Mammary epithelial cell (primary cell): ENCODE measurements at places on chromosomes 1 and 21. TPM values are rescaled to one million over a fixed set of nuclear protein-coding genes. Genes with fewer than 3 reads are reported as not detected.

The MROH9 gene
- not detected in 2 replicates for total RNA-seq

GRCh38 chr1:97832481-97832880, 88.4 kb downstream of the DPYD start:
- DNase-seq = no peak

The CR1 gene
- total RNA-seq = not detected in 2 replicates

DNA sequence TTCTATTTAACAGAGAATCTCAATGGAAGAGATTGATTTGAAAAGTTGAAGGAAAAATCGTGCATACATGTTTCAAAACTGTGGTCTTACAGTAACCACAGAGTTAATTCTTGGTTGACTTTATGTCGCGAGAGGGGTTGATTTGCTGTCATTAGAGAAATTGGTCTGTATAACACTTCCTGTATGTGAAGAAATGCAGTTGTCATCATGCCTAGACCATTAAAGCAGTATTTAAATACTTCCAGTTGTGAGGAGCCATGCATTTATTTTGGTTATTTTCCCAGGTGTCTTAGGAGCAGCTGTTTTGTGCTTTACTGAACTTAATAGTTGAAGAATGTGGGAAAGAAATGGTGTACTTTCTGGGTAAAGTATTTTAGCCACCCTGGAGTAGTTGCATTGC, 76.2 kb downstream of the NFIA start:
- DNase-seq = no peak

DNA sequence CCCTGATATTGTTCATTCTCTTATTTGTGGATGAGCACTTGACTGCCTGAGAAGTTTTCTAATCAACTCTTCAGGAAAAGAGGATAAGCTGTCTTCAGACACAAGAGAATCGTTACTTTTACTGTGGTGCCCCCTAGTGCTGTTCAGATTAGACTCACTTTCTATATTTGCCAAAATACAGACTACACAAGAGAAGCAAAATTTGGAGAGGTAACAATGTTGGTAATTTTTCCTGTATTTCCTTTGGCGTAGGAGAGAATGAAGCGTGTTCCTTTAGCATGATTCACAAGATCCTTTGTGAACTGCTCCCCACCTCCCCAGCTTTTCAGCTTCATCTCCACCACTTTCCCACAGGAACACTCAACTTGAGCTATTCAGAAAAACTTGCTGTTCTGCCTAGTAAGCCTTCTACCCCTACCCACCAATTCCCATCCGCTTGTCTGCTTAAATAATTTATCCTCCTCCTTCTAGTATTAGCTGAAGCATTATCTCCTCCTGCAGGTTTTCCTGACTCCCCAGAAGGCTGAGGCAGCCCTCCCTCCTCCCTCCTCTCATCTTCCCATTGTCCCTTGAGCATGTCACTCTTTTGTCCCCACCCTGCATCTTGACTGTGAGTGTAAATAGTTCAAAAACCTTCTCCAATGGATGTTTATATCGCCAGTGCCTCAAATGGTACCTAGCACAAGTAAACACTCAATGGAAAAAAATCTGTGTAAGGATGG, 4.5 kb downstream of the TNFSF4 start:
- DNase-seq = peak; percentile 66

The RIMKLA gene
- not detected for total RNA-seq

DNA sequence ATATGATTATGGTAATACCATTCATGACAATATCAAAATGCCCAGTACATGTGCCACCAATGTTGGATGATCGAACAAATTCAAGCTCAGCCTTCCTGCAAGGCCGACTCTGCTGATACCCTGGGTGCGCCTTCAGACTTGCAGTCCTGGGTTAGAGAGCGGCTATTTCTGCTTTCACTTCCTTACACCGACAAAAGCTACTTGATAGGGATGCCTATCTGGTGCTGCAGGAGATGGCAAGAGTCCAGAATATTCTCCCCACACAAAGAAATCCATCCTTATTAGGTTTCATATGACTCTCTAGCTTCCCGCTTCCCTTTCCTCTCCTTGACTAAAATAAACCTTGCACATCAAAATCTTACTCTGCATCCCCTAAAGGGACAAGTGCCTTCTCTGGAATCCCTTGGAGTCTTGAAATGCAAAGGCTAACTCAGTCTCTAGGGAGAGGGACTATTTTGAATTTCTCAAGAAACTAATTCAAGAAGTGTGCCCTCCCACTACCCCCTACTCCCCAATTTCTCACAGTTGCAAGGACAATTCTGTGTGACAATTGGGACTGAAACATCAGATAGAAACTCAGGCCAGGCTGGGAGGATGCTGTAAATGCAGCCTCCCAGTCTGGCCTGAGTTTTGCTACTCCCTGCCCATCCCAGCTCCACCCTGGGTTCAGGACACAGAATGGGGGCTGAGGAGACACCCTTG, 103.1 kb upstream of the USP24 start:
- no peak for DNase-seq

DNA sequence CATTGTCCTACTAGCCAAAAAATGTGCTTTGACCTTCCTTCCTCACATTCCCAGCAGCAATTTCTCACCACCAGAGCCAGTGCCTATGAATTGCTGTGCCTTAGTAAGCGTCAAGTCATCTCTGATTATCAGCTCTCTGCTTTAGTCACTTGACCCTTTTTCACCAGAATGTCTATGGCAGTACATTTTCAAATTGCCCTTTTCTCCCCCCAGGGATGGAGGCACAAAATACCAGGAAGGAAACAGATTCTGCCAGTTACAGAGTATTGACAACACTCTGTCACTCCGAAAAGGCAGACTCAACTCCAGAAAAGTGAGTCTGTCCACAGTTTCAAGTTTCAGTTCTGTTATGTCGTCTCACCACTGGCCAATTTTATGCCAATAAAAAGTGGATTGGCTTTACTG, 167.4 kb downstream of the TNFSF18 start:
- DNase-seq = no peak

The TRPM2 gene
- 6.2 TPM for total RNA-seq

DNA sequence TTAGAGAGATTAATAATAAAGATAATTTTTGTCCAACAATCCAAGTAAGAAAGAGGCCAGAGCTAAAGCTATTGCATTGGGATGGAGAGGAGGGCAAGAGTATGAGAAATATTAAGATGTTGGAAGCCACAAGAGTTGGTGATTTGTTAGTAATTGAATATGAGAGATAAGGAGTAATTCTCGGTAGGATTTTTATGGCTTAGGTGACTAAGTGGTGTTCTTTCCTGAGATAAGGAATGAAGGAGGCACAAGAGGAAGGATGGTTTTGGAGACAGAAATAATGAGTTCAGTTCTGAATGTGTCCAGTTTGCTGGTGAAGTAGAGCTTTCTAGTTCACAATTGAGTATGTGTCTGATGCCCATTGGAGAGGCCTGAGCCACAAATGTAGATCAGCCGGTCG, 9.4 kb downstream of the TRMT13 start:
- DNase-seq = no peak

GRCh38 chr1:96080925-96081324, 640.7 kb upstream of the PTBP2 start:
- DNase-seq = no peak

The HRNR gene
- under 0.01 TPM for total RNA-seq

GRCh38 chr1:77170687-77171086, 48.5 kb downstream of the PIGK start:
- DNase-seq = no peak

The SYPL2 gene
- total RNA-seq = not detected

The VAV3 gene
- total RNA-seq = 26.2 TPM

The PLA2G2D gene
- not detected for total RNA-seq

The LENEP gene
- 0.82 TPM in 1 of 2 replicates, not detected in the other for total RNA-seq

The CIART gene
- 13.2 TPM for total RNA-seq

The TINAGL1 gene
- total RNA-seq = 334 and 433 TPM in 2 replicates

GRCh38 chr1:225890346-225891228, 1.6 kb upstream of the LEFTY1 start:
- DNase-seq = no peak

DNA sequence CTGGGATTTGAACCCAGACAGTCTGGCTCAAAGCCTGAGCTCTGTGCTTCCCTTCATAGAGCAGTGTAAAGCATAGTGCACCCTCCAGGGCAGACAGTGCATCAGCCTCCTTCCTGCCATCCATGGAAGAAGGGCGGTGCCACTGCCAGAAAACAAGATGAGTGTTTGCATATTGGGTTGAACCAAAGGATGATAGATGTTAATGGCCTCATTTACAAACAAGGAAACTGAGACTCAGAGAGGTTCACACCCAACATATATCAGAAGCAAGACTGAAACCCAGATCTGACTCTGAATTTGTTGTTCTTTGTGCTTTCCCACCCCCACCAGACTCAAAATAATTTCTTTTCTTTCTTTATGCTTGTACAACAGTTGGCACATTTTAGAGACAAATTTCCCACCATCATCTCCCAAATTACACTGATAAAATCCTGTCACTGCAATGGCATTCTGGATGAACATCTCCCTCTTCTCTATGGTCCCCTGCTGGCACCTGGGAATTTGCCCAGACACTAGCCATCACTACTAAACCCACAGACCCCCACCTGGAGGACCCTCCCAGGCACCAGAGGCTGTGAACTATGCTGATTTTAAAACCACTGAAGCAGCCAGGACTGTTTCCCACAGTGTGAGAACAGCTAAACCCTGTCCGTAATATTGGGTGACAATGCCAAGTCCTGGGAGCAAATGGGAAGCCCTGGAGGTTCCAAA, 45.4 kb upstream of the MPZL1 start:
- DNase-seq = no peak

GRCh38 chr1:228837817-228838716, 102.8 kb downstream of the RHOU start:
- DNase-seq = peak; percentile 94

DNA sequence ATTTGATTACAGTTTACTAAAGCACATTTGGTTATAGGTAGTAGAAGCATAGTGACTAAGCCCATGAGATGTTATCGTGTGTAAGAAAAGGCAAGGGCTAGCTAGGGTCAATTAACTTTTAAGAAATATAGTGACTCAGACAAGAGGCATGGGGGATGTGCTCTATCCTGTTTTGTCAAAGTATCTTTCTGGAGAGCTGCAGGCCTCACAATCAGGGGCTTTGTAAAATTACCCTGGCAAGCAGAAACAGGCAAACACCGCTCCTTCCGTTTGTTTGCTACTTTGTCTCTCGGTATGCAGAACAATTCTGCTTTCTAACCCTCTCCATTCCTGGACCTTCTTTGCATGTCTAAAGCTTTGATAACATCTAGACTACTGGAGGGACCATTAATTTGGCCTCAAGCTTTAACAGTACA, 26.1 kb upstream of the ZNF697 start:
- DNase-seq = peak; percentile 94

GRCh38 chr1:219837994-219838294, 90.4 kb downstream of the SLC30A10 start:
- no peak for DNase-seq

DNA sequence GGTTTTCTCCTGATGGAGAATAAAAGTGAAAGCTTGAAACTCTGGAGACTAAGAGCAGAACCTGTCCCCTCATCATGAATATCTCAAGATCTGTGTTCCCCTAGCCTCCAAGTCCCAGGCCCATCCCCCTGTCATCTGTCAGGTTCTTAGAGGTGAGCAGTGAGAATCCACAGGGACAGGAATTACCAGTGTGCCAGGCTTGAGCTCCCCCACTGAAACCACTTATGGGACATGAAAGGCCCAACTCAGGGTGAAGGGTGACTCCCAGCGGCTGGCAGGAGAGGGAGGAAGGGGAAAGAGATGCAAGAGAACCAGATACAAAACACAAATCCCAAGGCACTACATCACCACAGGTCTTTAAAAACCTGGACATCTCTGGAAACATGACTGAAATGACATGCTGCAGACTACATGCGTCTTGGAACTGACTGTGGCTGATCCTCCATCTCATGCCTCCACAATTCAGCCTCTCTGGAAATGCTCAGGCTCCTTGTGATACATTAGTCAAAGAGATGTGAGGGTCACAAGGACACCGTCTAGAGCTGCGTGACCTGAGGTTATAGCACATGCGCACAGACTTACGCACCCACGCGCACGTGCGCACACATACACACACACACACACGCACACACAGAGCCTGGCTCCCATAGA, 6.8 kb upstream of the LY9 start:
- DNase-seq = no peak

DNA sequence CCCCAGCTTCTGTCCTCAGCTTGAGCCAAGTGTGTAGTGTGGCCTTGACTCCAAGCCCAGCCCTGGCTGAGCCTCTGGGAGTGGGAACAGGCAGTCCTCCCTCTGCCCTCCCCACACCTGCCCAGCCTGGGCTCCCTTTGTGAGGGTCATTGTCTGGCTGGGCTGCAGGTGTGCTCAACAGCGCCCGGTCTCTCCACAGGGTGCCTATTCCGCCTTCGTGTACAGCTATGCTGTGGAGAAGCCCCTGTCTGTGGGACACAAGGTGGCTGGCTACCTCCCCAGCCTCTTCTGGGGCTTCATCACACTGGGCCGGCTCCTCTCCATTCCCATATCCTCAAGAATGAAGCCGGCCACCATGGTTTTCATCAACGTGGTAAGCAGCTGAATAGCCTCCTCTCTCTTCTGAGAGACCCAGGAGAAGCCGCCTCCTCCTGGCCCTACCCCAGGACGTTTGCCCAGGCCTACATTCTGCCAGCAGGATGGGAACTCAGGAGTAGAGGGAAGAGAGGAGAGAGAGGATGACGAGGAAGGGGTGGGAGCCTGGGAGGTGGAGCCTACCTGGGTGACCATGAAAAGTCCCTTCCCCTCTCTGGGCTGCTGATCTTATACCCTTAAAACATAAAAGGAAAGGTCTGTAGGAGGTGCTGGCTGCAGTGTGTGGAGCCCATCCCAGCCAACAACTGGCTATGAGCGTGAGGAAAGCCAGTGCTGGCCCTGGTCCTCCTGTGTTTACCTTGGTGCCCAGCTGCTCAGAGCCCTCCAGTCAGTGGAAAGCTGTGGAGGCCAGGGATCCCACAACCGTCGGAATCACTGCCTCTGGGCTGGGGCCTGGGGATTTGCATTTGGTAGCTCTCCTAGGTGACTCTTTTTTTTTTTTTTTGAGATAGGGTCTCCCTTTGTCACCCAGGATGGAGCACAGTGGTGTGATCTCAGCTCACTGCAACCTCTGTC, 45.7 kb downstream of the ELK4 start:
- no peak for DNase-seq

The PARS2 gene
- 4.5 and 5.5 TPM in 2 replicates for total RNA-seq

- no peak for DNase-seq
Measured at GRCh38 chr1:153573351-153573750, 7.7 kb upstream of the S100A2 start.

GRCh38 chr1:236854605-236854983, 59.5 kb downstream of the MTR start:
- DNase-seq = peak; percentile 34

The CA6 gene
- total RNA-seq = 0.67 TPM

The DNAJC28 gene
- 2.0 TPM for total RNA-seq

The KIFAP3 gene
- total RNA-seq = 30.3 and 33.9 TPM in 2 replicates

- no peak for DNase-seq
Measured at GRCh38 chr1:222926566-222926965, 111.7 kb downstream of the DISP1 start.

GRCh38 chr21:46057111-46057709, 40.7 kb upstream of the COL6A2 start:
- no peak for DNase-seq

The PLPPR4 gene
- total RNA-seq = not detected in 2 replicates

GRCh38 chr1:240414237-240414636, 197.7 kb downstream of the GREM2 start:
- no peak for DNase-seq
